H4 (cell line): ENCODE measurements at places on chromosomes 6 and 20. TPM values are rescaled to one million over a fixed set of nuclear protein-coding genes. Genes with fewer than 3 reads are reported as not detected.

- DNase-seq, result no peak
These were observed 136.0 kb upstream of the TOP1 start for GRCh38 chr20:40892642-40893041.

DNA sequence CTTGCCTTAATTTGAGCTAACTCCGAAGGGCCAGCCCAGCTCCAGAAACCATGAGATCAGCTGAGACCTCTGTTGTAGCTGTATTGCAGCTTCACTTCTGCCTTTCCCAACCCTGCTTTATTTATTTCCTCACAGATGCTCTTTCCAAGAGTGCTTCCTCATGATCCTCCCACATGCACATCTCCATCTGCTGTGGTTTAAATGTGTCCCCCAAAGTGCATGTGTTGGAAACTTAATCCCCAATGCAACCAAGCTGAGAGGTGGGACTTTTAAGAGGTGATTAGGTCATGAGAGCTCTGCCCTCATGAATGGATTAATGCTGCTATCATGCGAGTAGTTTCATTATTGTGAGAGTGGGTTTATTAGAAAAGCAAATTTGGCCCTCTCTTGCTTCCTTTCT is 164.4 kb upstream of the TAB2 start:
- no peak for DNase-seq

DNA sequence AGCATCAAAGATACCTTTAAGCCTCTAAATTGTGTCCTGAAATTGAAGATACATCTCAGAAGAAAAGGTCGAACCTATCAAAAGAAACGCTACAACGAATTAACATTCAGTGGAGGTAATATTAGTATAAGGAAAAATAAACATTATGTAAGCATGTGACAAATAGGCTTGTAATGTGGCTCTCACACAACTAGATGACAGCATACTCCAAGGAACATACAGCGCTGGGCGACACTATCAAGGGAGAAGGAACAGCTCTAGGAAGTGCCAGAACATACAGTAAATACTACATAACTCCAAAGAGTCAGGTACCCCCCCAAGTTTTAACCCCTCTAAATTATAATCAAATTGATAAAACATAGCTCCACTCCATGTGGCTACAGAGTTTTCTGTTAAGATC is 103.5 kb downstream of the LAMP5 start:
- DNase-seq, result peak; percentile 73

DNA sequence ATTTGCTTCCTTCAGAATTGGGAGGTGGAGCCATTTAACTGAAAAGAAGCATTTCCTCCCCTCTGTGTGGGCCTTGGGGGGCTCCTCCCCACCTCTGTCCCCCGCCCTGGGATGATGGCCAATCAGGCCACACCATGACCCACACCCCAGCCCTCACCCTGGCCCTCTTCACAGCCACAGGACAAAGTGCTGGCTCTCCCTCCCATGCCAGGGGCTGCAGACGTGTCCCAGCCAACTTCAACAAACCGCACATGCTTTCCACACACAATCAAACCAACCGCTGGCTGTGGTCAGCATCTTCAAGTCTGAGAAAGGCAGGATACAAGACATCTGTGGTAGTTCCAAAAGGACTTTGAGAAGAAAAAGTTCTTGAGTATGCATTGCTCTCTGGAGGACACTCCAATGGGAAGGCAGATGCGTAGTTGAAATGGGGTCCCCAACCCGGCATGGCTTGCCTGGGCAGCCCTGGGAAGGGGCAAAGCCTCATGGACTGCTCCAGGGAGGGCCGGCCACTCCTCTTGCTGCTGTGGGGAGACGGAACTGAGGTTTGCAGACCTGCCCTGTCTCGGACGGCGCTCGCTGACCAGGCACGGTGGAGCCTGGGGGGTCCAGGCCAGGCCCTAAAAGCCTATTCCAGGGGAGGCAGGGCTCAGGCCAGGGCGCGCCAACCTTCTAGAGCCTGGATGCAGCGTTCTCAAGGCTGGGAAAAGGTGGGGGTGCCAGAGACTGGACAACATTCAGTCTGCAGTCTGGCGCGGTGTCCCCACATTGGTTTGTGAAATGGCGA is 12.2 kb downstream of the TTLL2 start:
- DNase-seq, result no peak

- DNase-seq, result no peak
These were observed 21.4 kb downstream of the SNAI1 start for GRCh38 chr20:50004229-50004628.

- no peak for DNase-seq
These were observed 838 bp downstream of the STMN3 start for GRCh38 chr20:63652192-63652980.

- peak; percentile 31 for DNase-seq
These were observed 478.8 kb downstream of the CD83 start for GRCh38 chr6:14596410-14596809.

- DNase-seq, result no peak
These were observed 24.7 kb downstream of the SYTL3 start for GRCh38 chr6:158674342-158675131.

GRCh38 chr20:17320456-17320855 is 93.6 kb downstream of the PCSK2 start:
- no peak for DNase-seq

- DNase-seq, result no peak
These were observed 9.5 kb upstream of the SNRNP48 start for GRCh38 chr6:7580537-7580926.

DNA sequence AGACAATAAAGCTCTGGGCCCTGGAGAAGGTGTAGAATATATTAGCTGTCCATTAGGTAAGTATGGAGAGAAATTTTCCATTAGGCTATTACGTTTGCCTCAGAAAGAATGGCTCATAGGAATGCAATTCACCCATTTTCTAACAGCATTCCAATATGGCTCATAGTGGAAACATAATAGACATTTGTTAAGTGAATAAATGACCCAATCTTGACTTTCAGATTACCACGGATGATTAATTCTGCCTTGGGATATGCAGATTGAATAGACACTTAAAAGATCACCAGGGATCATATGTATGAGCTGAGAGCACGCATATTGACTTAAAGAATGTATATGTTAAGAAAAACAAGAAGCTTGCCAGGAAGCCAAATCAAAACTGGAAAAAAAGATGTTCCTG is 209.1 kb upstream of the CDYL start:
- DNase-seq, result no peak

C6orf15 gene
- not detected in 2 replicates for total RNA-seq

SNAI1 gene
- 5.5 and 10.5 TPM in 2 replicates for total RNA-seq

ECT2L gene
- total RNA-seq, result not detected in 2 replicates

PTPRA gene
- 23.3 and 30.1 TPM in 2 replicates for total RNA-seq
